D721Med (cell line): ENCODE measurements at places on chromosomes 11 and 22.

- DNase-seq, result peak; percentile 96
These were observed 17.5 kb downstream of the RELT start for GRCh38 chr11:73393479-73394415.

DNA sequence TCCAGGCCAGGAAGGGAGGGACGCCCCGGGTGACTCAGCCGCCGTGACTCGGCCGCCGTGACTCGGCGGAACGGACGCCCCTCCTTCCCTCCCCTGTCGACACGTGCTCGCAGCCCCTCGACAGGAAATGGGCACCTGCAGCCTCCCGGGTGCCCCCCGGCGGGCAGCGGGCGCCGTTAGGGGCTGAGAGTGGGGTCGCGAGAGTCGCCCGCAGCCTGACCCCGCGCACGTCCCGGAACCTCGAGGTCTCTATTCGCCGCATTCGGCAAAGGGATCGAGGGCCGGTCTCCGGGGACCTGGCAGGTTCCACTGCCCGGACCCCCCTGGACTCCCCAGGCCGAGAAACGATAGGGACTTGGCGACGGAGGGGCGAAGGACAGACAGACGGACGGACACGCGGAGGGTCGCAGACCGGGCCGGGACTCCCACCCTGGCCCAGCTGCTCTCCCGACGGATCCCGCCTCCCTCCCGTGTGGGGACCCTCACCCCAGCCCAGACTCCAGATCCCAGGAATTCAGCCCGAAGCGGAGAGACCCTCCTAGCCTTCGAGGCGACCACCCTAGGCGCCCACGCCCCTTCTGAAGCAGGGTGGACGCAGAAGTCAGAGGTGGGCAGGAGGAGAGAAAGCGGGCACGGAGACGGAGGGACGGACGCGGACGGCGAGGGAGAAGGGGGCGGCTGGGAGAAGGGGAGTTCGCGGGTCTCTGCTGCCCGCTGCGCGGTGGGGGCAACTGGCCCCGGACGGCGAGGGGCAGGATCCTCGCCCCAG lies 648 bp downstream of the FOSL1 start:
- no peak for DNase-seq

GRCh38 chr22:28299309-28299708 lies 380.3 kb upstream of the PITPNB start:
- no peak for DNase-seq

DNA sequence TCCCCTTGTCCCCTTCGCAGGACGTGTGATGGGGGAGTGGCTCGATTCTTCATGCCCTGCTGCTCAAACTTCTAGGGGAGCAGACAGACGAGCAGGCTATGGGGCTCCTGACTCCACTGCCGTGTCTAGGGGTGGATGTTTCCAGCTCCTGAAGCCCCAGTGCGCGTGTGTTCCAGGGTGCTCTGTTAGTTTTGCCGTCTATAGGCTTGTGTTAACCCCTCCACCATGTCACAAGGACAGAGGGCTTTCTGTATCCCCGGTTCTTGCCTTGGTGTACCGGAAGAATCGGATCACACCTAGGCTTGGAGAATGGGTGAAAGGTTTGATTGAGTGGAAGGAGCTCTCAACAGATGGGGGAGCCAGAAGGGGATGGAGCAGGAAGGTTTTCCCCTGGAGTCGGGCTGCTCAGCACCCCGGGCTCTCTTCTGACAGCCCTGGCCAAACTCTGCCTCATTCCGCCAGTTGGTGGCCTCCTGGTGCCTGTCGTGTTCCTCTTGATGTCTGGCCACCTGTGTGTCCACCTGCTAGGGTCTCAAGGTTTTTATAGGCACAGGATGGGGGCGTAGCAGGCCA lies 810.7 kb downstream of the BRD1 start:
- DNase-seq, result no peak

GRCh38 chr11:84218318-84218717 lies 932.2 kb upstream of the CCDC90B start:
- no peak for DNase-seq

DNA sequence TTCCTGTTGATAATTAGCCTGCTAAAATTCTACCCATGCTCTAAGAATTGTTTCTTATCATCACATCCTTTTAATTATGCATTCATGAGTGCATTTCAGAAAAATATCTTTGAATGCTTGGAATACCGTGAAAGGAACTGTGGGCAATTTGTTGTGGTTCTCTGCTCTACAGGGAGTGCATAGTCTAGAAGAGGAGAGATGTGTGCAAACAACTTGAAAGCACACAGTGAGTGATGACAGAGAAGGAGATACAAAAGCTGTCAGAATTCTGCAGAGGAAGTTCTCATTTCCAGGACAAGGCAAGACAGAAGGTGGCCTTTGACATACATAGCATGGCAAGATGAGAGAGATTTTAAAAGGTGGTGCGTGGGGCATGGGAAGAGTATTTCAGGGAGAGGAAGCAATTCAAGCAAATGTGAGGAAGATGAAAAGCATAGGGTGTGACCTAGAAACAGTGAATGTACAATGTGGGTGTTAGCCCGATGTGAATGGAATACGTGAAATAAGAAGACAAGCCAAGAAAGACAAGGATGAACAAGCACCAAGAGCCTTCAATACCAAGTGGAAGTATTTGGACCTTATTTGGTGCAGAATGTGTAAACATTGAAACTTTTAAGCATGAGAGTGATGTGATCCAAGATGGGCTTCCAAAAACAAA lies 5.0 kb downstream of the MMP8 start:
- DNase-seq, result no peak

GRCh38 chr22:27867085-27867952 lies 51.7 kb downstream of the PITPNB start:
- no peak for DNase-seq

DNA sequence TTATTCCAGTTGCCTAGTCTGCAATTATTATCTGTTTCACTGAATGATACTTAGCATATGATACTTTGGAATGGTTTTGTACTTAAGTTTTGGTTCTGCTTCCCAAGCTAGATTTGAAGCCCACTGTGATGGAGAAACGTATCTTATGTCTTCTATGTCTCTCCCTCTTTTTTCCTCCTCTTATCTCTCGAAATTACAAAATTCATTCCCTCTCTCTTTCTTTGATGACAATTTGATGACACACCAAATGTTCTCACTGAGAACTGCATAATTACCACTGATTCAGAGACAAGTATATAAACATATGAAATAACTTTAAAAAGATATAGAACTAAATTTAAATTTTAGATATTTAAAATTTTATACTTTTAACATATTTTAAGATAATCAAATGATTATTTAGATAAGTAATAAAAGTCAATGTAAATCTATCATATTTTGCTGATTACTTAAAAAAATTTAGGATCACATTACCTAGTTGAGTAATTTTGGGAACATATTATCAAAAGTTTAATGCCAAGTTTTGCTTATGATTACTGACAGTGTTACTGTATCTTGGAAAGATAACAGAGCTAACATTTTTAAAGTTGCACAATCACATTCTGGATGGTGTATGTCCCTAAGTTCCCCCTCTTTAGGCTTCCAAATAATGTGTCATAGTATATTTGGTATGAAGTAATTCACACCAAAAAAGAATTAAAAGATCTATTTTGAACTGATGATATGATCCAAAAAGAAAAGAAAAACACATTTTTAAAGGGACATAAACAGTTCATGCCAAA lies 255.3 kb downstream of the SBF2 start:
- DNase-seq, result no peak

GRCh38 chr22:32905400-32905799 lies 103.9 kb downstream of the TIMP3 start:
- no peak for DNase-seq

DNA sequence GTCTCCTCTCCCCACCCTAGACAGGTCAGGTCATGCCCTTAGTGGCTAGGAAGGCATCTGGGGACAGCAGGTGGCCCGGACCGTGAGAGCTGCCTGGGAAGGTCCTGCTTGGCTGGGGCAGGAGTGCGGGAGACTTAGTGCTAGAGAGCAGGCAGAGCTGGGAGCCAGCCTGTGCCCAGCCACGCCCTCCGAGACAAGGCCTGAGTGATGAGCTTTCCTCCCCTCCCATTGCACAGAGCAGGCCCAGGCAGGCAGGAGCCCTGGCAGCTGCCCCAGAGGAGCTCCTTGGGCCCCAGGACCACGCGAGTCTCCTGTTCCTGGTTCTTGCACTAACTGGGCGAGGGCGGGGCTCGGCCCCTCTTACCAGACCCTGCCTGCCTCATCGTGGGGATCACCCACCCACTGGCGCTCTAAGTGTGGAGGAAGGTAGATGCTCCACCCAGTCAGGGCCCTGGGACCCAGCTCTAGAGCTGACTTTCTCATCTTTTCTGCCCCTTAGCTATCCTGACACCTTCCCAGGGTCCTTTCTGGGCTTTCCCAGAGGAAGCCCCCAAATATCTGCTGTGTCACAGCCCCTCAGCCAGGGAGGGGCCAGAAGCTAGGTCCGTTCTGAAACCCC lies 44.9 kb downstream of the MACROD1 start:
- no peak for DNase-seq

DNA sequence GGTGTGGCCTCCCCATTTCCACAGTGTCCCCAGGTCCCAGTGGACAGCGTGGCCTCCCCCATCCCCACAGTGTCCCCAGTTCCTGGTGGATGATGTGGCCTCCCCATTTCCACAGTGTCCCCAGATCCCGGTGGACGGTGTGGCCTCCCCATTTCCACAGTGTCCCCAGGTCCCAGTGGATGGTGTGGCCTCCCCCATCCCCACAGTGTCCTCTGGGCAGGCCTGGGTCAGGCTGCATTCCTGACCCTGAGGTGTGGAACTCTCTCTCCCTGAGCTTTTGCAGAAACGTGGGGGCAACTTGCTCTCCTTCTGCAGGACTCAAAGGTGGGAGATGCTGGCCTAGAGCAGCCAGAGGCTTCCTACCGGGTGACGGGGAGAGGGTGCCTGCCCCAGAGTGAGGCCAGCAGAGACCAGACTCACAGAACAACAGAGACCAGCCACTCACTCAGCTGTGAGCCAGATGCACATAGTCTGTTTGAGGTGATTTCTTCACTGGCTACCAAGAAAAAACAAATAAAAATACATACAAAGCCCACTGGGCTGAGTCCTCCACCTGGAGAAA lies 85.8 kb upstream of the FGF3 start:
- no peak for DNase-seq

- DNase-seq, result no peak
These were observed 75.2 kb downstream of the WNT11 start for GRCh38 chr11:76131142-76131541.

- DNase-seq, result no peak
These were observed 40.4 kb downstream of the BCR start for GRCh38 chr22:23220485-23221350.

DNA sequence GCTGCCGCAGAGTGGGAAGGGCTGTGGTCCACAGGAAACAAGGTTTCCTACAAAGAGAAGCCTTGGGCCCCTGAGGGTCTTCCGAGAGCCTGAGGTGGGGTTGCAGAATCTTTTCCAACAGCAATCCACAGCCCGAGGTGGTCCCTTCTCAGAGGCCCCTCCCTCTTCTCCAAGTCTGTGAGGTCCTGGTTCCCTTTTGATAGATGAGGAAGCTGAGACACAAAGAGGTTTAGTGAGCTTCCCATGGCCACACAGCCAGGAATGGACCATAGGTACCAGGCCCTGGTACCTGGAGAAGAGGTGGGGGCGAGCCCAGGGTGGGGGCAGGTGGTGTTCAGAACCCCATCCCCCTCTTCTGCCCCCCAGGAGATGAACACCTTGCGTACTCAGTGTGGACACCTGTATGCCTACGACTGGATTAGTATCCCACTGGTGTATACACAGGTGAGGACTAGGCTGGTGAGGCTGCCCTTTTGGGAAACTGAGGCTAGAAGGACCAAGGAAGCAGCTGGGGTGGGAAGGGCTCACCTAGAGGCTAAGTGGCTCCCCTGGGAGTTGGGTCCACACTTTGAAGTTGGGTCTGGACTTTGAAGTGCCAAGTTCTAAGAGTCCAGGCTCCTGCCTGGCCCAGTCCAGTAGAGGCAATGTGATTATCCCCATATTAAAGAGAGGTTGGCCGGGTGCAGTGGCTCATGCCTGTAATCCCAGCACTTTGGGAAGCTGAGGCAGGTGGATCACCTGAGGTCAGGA lies 7.0 kb downstream of the BEST1 start:
- no peak for DNase-seq

- DNase-seq, result no peak
These were observed 34.9 kb upstream of the NFRKB start for GRCh38 chr11:129930296-129930695.

DNA sequence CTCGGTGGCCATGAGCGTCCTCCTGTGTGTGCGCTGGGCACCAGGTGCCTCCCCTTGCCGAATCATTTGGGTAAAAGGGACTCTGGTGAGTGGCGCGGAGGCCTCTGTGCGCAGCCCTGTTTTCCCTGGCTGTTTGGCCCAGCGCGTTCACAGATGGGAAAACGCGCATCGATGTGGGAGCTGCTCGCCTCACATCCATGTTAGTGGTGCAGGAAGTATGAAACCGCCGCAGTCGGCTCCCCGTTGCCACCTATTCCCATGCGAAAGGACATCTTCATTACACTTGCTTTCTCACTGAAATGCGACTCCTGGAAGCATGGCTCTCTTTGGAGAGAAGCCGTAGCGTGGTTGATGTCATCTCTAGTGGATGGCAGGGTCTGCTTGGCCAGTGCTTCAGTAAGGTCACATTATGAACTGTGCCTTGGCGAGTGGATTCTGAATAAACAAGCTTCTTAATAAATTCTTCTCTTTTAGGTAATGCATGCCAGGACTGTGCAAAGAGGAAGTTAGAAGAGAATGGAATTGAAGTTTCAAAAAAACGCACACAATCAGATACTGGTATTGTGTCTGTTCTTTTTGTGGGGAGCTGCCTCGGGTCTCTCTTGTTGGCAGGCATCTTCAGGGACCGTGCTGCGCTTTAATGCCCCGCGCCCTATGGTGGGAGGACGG lies 26.3 kb downstream of the FAM118A start:
- DNase-seq, result no peak

GRCh38 chr11:133082841-133083488 lies 449.3 kb downstream of the OPCML start:
- no peak for DNase-seq

- DNase-seq, result no peak
These were observed 19.9 kb downstream of the IL10RA start for GRCh38 chr11:118006153-118006534.

DNA sequence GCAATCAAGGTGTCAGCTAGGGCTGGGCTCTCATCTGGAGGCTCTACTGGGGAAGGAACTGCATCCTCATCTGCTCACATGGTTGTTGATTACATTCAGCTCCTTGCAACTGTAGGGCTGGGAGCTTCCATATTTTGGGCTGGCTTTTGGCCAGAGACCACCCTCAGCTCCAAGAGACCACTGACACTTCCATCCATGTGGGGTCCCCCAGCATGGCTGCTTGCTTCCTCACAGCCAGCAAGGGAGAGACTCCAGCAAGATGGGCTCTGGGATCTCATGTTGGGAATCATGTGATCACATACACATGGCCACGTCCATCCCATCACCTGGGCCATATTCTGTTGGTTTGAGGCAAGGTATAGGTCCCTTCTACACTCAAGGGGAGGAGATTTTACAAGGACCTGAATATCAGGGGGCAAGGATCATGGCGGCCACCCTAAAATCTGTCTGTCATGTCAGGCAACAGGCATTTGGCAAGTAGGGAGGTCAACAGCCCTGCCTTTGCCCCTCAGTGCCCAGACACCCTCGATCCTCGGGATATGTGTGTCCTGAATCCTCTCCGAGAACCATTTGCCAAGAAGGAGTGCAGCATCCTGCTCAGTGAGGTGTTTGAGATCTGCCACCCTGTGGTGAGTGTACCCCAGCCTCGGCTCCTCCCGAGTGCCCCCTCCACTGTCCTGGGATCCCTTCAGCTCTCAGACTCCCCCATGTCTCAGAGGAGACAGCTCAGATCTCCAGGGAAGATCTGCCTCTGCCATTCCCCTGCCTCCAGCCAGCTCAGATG lies 48.7 kb downstream of the OTOG start:
- no peak for DNase-seq
